ENCODE measurements at places on chromosomes 5 and 9. TPM values are rescaled to one million over a fixed set of nuclear protein-coding genes. Genes with fewer than 3 reads are reported as not detected.
A peak's percentile ranks its signal among the peaks of the same experiment; 100 is the strongest.

GRCh38 chr5:174717826-174718455 lies 6.4 kb upstream of the MSX2 start:
- H3K27ac ChIP-seq, result no peak overlapping the region
- H3K4me3 ChIP-seq, result no peak overlapping the region
- H3K27me3 ChIP-seq, result peaks cover 46% of the 10 kb centered on the region
- no peak for DNase-seq

- peak overlapping the region; percentile 85 for H3K27ac ChIP-seq
- DNase-seq, result no peak
- peaks cover 45% of the 10 kb centered on the region for H3K4me1 ChIP-seq
- peaks cover 22% of the 10 kb centered on the region for H3K36me3 ChIP-seq
- H3K27me3 ChIP-seq, result no peaks in the 10 kb centered on the region
Observed at GRCh38 chr9:128102861-128103588, 24.5 kb downstream of the PTGES2 start.

DNA sequence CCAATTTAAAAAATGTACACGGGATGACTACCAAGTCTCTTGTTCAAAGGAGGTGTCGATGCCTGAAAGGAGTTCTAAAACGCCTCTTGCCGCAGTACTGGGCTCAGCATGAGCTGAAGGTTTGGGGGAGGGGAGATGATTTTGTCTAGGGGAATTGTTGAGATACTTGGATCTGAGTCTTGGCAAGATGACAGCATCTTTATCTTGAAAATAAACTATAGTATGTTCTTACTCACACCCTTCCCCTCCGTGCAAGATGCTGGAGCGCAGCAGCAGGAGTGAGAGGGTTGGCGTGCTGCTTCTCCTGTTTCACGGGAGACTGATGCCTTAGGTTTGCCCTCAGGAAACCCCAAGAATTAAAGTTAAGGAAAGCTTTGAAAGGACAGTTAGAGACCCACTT lies 47.3 kb downstream of the FAM78A start:
- peaks cover 31% of the 10 kb centered on the region for H3K36me3 ChIP-seq
- no peak for DNase-seq
- H3K27me3 ChIP-seq, result no peaks in the 10 kb centered on the region
- peaks cover 9% of the 10 kb centered on the region for H3K4me1 ChIP-seq

GRCh38 chr5:15682122-15682521 lies 182.1 kb downstream of the FBXL7 start:
- H3K4me3 ChIP-seq, result no peak overlapping the region
- DNase-seq, result no peak
- no peaks in the 10 kb centered on the region for H3K36me3 ChIP-seq
- no peaks in the 10 kb centered on the region for H3K4me1 ChIP-seq

- DNase-seq, result no peak
- no peaks in the 10 kb centered on the region for H3K27me3 ChIP-seq
- no peak overlapping the region for H3K4me3 ChIP-seq
- H3K27ac ChIP-seq, result no peak overlapping the region
Observed at GRCh38 chr5:159274676-159275075, 11.6 kb downstream of the UBLCP1 start.

DNA sequence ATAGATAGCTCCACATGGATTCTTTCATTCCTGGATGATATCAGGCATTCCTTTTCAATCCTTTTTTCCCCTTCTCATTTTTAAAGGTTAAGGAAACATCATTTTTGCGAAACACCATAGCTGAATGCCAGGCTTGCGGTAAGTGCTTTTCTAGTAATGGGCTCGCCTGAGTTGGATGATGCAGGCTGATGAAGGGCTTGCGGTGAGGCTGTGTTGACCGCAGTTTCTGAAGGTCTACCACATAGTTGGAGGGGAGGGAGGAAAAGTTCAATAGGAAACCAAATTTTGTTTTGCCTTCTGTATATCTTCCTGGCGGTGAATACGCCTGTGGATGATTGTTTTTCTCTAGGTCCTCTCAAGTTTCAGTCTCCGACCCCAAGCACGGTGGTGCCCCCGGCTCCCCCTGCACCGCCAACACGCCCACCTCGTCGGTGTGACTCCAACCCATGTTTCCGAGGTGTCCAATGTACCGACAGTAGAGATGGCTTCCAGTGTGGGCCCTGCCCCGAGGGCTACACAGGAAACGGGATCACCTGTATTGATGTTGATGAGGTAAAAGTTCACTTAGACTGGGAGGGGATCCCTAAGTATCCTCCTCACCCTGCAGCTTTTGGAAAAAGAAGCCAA lies 24.3 kb downstream of the THBS4 start:
- H3K27me3 ChIP-seq, result no peaks in the 10 kb centered on the region
- H3K4me3 ChIP-seq, result no peak overlapping the region
- H3K27ac ChIP-seq, result no peak overlapping the region
- H3K36me3 ChIP-seq, result no peaks in the 10 kb centered on the region

- peaks cover 31% of the 10 kb centered on the region for H3K4me1 ChIP-seq
- peak overlapping the region; percentile 97 for H3K27ac ChIP-seq
- H3K27me3 ChIP-seq, result no peaks in the 10 kb centered on the region
- H3K36me3 ChIP-seq, result peaks cover 8% of the 10 kb centered on the region
- no peak for DNase-seq
Observed at GRCh38 chr5:163506095-163506457, 657 bp downstream of the MAT2B start.

DNA sequence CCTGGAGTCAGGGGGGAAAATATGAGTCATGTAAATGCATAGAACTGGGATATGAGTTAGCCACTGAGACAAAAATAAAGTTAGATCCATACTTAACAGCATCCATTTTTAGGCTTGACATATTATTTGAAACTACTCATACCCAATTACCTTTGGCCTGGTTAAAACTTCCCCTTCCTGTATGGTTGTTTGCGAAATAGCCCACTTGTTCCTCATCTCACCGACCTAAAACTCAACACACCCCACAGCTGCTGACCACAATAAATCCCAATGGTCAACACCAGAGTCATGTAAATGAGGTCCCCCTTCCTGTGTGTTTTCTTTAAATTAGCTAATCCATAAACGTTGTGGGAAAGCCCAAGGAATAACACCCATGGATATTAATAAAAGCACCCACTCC lies 55.2 kb upstream of the TMEM215 start:
- no peak for DNase-seq
- no peaks in the 10 kb centered on the region for H3K27me3 ChIP-seq
- H3K4me1 ChIP-seq, result no peaks in the 10 kb centered on the region
- H3K4me3 ChIP-seq, result no peak overlapping the region
- H3K27ac ChIP-seq, result no peak overlapping the region

DNA sequence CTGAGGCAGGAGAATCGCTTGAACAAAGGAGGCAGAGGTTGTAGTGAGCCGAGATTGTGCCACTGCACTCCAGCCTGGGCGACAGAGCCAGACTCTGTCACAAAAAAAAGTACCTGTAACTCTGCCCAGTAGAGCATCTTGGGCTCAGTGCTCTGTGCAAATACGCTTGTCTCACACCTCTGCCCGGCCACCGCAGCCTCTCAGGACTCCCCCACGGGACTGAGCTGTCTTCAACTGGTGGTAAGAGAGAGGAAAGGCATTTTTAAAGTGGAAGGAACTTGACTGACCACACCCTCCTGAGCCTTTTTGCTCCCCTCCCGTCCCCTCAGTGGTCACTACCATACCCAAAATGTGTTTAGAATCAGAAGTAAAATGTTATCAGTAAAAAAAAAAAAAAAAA lies 174.3 kb upstream of the PIK3R1 start:
- peaks cover 2% of the 10 kb centered on the region for H3K27me3 ChIP-seq
- DNase-seq, result no peak
- no peaks in the 10 kb centered on the region for H3K36me3 ChIP-seq
- no peak overlapping the region for H3K27ac ChIP-seq
- H3K4me3 ChIP-seq, result no peak overlapping the region

DNA sequence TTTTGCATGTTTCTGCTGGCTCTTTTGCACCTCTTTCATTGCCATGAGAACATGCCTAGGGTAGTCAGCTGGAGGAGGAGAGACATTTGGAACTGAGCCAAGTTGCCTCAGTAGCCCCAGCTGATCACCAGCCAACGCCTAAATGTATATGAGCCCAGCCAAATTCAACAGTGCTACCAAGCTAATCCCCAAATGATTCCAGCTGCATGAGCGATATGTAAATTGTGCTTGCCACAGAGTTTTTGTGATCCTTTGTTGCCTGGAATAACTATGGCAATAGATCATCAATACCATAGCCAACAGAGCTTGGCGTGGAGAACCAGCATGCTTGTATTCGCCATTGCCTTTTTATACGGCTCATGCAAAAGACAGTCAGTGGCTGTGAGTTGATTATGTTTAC lies 110.5 kb downstream of the PRDM6 start:
- no peaks in the 10 kb centered on the region for H3K4me1 ChIP-seq
- H3K4me3 ChIP-seq, result no peak overlapping the region
- DNase-seq, result no peak
- H3K27ac ChIP-seq, result no peak overlapping the region
- H3K36me3 ChIP-seq, result no peaks in the 10 kb centered on the region
- peaks cover 4% of the 10 kb centered on the region for H3K27me3 ChIP-seq

DNA sequence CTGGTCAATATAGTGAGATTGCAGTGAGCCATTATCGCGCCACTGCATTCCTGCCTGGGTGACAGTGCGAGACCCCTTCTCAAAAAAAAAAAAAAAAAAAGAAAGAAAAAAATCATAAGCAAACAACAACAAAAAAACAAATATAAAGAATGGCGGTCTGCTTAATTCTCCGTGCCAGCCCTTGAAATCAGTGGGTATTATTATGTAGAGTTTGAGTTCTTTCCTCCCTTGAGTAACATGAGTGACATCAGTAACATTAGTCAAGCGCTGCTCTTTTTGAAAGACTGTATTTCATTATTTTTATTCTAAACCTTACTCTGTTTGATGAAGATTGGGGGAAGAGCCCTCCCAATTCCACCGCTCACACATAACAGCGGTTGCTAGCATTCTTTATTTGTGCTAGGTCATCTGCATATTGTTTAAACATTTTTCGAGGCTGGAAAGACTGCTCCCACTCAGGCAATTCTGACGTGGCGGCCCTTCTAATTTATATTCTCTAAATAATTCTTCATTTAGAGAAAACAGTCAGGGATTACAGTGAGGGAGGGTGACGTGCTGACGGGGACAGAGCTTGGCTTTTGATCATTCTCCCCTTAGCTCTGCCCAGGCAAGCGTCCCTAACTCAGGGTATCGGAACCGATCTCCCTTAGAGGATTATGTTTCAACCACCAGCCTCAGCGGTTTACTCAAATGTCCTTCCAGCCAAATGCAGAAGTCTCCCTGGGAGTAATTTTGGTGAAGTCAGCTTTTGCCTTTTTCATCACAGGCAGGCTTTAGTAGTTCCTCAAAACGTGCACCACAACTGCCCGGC lies 860 bp upstream of the MARCHF6 start:
- DNase-seq, result no peak
- peak overlapping the region; percentile 90 for H3K4me3 ChIP-seq
- H3K36me3 ChIP-seq, result peaks cover 3% of the 10 kb centered on the region
- H3K27ac ChIP-seq, result peak overlapping the region; percentile 97
- no peaks in the 10 kb centered on the region for H3K27me3 ChIP-seq

DNA sequence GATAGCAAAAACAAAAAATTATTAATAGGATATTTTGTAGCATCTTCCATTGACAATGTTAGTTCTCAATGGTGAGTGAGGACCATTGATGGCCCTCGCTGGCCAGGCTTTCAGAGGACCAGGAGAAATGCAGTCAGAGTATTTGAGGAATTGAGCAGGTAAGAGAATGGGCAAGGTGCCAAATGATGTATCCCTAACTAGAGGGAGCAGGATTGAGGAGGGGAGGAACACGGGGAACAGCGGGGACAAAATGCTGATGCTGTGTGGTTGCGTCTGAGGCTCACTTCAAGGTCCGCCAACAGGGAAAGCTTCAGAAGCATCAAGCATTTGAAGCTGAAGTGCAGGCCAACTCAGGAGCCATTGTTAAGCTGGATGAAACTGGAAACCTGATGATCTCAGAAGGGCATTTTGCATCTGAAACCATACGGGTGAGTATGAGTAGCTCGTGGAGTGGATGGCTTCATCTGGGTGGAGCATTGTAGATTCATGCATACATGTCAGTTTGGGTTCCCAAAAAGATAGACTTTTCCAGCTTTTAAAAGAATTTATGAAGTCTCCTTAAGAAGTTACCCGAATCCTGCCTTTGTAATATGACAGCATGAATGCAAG lies 16.2 kb downstream of the SPTAN1 start:
- H3K4me3 ChIP-seq, result no peak overlapping the region
- no peaks in the 10 kb centered on the region for H3K27me3 ChIP-seq
- H3K27ac ChIP-seq, result no peak overlapping the region
- H3K4me1 ChIP-seq, result peaks cover 9% of the 10 kb centered on the region
- no peak for DNase-seq

DNA sequence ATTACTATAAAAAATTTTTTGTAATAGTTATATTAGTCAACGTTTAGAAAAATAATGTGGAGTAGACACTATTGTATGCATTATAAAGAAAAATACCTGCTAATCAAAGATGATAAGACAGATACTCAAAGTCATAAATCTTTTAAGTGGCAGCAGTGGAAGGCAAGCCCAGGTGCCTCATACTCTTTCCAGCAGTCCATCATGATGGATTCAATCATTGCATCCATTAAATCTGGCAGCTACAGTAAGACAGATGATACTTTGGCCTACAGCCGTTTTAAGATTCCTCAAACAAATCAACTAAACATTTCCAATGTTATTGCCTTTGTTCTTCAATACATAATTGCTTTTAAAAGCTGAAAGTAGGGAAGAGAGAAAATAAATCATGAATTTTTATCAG lies 1392.9 kb upstream of the NUDT12 start:
- H3K27ac ChIP-seq, result no peak overlapping the region
- no peaks in the 10 kb centered on the region for H3K36me3 ChIP-seq
- H3K27me3 ChIP-seq, result no peaks in the 10 kb centered on the region
- no peak overlapping the region for H3K4me3 ChIP-seq

- no peak overlapping the region for H3K4me3 ChIP-seq
- DNase-seq, result no peak
- H3K36me3 ChIP-seq, result no peaks in the 10 kb centered on the region
Observed at GRCh38 chr9:110764006-110764405, 95.4 kb downstream of the MUSK start.

Gene C5orf15
- 24.8 TPM for total RNA-seq

Gene TMEM174
- total RNA-seq, result not detected

Gene SPARC
- 0.96 TPM for total RNA-seq

Gene TAF11L10
- not detected for total RNA-seq

Gene BTNL8
- total RNA-seq, result not detected

Gene SOHLH1
- total RNA-seq, result not detected
